Mesothelial cell of epicardium (in vitro differentiated cells): ENCODE measurements at places on chromosomes 3 and 15. TPM values are rescaled to one million over a fixed set of nuclear protein-coding genes. Genes with fewer than 3 reads are reported as not detected.

- no peak for DNase-seq
These were observed 111.9 kb downstream of the ST8SIA2 start for GRCh38 chr15:92505611-92506010.

- DNase-seq: no peak
These were observed 14.8 kb downstream of the LOXL1 start for GRCh38 chr15:73941044-73941443.

DNA sequence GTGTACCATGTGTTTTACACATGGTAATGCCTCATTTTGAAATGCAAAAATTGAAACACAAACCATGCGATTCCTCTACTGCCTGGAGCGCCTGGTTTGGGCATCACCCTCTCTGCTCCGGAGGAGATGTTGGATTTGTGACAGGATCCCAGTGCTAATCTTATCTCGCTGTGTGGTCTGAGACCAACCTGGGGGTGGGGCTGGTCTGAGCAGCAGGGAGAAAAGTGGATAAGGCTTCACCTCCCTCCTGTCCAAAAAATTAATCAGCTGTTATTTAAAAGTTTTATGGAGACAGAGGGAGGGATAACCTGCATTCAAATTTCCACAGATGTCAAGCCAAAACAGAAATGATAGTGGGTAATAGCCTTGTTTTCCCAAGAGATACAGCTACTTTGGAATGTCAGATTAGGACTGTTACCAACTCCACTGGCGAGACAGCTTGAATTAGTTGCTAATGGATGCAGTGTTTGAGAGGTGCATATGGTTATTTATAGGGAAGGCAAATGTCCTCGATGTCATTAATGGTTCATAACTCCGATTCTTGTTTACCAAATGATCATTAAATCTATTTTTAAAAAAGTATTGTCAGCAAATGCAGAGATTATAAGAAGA, 54.0 kb upstream of the SKOR1 start:
- DNase-seq: no peak

ZNF662 gene
- 0.18 to 0.63 TPM (median 0.45 TPM) in 3 replicates for total RNA-seq

PIF1 gene
- total RNA-seq: 10.8 to 12.4 TPM (median 10.8 TPM) in 3 replicates

DNA sequence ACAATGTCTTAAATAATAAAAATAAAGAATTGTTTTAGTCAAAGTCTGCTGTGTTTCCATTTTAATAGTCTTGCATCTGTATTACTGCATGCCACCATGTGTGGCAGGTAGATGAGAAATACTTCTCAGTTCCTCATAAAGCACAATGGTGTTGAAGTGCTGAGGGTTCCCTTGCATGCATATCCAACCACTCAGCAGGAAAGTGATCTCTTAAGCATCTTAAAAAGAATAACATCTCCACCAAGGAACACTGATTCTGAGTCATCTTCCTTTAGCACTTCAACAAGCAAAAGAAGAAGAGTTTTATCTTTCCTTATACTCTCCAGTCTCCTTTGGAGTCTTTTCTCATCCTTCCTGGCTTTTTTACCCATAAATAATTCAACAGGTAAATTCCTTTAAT, 602.0 kb downstream of the TBL1XR1 start:
- DNase-seq: no peak

DNA sequence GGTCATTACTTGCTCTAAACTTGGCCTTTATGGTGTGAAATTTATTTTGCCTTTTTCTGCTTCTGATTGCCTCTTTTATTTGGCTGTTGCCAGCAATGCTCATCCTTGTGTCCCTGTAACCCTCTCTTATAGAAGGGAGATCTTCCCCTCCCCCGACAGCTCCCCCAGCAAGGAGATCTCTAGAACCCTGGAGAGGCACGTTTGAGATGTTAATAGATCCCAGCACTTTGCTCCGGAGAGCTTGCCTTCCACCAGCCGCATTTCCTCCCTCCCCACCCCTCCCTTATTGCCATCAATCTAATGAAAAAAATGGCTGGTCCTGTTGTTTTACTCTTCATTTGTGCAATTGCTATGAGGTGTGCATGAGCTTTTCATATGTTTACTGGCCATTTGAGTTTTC, 18.2 kb downstream of the TRIM71 start:
- no peak for DNase-seq

DNA sequence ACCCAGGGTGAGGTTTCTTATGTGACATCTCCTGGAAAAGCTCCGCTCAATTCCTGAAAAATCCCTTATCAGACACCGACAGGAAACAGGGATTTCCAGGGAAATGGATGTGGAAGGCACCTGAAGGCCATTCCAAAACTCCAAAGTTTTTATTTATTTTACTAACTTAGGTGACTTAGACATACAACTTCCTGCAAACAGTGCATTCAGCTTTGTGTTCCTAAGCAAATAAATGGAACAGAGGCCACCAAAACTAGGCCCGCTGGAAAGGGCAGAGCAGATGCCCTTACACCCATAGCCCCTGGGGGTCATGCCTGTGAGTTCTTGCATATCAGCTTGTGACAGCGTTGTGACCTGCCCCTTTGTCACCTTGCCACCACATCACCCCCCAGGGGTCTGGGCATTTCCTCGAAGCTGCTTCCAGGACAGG, 239.4 kb downstream of the XXYLT1 start:
- no peak for DNase-seq

GRCh38 chr3:8519156-8519555, 17.5 kb downstream of the LMCD1 start:
- DNase-seq: no peak

DNA sequence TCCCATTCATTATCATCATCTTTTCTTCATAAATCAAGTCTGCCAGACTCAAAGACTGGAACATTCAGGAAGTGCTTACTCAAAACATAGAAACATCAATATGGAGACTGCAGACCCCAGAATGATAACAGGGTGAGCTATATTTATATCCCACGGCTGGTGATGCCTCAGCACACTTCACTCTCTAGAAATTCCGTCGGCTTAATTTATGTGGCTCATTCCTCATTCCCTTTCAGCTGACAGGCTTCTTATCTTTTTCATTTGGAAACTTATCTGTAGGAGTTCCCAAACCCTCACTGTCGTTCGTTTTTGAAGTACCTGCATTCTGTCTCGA, 45.5 kb downstream of the RFTN1 start:
- DNase-seq: no peak

GRCh38 chr15:90211440-90212143, 10.5 kb downstream of the SEMA4B start:
- no peak for DNase-seq

GRCh38 chr15:54576298-54576935, 598.2 kb downstream of the UNC13C start:
- DNase-seq: no peak

DNA sequence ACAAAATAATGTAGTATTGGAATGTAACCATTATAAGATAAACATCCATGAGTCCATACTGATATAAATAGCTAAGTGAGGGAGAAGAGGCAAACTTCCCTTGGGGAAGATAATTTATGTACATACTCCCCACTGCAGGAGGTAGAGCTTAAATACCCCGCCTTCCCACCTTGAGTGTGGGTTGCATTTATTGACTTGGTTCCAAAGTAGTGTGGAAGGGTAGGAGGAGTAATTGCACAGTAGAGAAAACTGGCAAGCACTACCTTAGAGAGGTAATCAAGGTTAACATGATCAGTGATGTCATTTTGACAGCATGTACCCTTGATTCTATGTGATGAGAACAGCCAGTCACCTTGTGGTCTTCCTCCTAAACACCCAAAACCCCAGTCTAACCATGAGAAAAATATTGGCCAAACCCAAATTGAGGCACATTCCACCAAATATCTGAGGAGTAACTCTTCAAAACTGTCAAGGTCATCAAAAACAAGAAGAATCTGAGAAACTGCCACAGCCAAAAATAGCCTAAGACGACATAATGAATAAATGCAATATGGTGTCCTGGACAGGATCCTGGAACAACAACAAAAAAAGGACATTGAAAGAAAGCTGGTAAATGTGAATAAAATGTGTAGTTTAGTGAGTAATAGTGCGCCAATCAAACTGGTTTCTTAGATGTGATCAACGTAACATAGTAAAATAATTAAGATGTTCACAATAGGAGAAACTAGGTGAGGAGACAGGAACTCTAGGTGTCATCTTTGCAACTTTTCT, 774 bp upstream of the CNOT10 start:
- DNase-seq: no peak

GRCh38 chr15:45132844-45133560, 3.2 kb downstream of the DUOX1 start:
- no peak for DNase-seq

- DNase-seq: no peak
These were observed 97.9 kb downstream of the NAALADL2 start for GRCh38 chr3:174957081-174957480.

NRG4 gene
- total RNA-seq: 7.6 to 8.7 TPM (median 7.6 TPM) in 3 replicates

DNA sequence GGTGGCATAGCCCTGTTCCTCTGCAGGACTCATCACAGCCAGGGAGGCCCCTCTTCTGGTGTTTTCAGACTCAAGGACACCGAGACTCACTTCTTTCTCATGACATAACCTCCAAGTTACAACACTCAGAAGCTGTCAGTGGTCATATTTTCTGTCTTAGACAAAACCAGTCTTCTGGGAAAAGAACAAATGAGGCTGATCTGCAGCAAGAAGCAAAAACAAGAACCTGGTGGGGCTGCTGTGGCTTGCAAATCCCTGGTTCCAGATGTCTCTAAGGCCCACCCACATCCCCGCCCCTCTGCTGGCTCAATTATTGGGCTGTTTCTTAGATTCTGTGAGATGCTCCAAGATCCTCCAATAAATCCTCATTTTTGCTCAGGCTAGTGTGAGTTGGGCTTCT, 16.6 kb upstream of the LOXL1 start:
- no peak for DNase-seq

DNA sequence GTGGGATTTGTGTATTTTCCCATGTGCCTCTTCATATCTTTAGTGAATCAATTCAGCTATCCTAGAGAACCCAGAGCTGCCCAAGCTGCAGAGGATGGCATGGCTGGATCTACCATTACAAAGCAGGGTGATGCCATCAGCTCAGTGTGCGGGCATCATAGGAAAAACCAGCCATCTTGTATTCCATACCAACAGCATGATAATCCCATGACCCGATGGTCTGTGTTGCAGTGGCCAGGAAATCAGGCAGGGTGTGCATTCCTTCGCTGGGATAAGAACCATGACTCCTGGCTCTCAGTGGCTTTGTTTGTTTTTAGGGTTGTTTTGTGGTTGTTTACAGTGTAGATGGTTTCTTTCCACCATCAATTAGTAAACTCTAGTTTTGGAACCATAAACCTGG, 36.0 kb downstream of the ARHGAP31 start:
- no peak for DNase-seq

KLHL40 gene
- total RNA-seq: not detected in 3 replicates

RETNLB gene
- total RNA-seq: not detected in 3 replicates

CCDC71 gene
- 28.7 to 29.8 TPM (median 28.9 TPM) in 3 replicates for total RNA-seq
